Endothelial cell (in vitro differentiated cells): ENCODE measurements at places on chromosomes 11 and 22. TPM values are rescaled to one million over a fixed set of nuclear protein-coding genes. Genes with fewer than 3 reads are reported as not detected.
A peak's percentile ranks its signal among the peaks of the same experiment; 100 is the strongest.

DNA sequence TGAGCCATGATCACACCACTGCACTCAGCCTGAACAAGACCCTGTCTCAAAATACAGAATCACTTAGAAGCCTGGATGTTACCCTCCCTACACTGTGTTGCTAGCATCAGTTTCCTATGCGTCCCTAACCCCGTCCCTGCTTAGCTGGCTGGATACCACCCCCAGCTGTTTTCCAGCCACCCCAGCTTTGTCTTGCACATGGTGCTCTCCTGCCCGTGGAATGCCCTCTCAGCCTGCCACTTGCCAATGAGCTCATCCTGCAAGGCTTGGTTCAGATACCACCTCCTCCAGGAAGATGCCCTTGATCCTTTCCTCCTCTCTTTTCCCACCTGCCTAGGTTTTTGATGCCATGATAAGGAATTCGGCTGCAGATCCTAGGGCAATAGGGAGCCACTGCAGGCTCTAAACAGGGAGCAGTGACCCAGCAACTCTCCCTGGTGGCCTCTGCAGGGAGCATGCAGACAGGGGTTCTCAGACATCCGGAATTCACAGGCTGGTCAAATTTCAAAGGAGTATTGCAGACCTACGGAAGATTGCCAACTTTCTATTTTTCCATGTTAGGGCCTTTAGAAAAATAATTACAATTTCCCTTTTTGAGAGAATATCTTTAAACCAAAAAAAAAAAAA is 52.7 kb upstream of the WNT7B start:
- no peak for DNase-seq

DNA sequence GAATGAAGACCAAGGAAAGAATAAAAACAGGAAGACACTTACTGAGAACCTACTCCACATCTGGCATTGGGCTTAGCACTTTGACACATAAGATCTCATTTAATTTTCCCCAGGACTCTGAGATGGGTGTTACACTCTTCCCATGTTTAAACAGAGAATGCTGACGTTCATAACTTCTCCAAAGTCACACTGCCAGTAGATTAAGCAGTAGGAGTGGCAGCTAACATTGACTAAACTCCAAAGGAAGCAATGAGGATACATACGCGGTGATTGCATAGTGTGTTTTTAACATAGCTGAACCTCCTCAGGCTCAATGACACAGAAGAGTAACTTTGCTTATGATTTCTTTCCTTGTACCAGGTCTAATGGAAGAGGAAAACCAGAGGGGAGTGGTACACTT is 14.5 kb upstream of the OR10V1 start:
- DNase-seq = no peak

Gene ALDH3B2
- total RNA-seq = 0.72 TPM

DNA sequence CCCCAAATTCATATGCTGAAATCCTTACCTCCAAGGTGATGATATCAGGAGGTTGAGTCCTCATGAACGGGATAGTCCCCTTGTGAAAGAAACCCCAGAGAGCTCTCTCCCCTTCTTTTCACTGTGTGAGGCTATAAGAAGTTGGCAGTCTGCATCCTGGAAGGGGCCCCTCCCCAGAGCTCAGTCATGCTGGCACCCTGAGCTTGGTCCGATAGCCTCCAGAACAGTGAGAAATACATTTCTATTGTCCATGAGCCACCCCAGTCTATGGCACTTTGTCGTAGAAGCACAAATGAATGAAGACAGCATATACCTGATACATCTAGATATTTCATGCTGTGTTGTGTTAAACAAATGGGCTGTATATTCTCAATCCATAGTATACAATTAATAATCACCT is 81.1 kb upstream of the CRTAM start:
- DNase-seq = no peak

DNA sequence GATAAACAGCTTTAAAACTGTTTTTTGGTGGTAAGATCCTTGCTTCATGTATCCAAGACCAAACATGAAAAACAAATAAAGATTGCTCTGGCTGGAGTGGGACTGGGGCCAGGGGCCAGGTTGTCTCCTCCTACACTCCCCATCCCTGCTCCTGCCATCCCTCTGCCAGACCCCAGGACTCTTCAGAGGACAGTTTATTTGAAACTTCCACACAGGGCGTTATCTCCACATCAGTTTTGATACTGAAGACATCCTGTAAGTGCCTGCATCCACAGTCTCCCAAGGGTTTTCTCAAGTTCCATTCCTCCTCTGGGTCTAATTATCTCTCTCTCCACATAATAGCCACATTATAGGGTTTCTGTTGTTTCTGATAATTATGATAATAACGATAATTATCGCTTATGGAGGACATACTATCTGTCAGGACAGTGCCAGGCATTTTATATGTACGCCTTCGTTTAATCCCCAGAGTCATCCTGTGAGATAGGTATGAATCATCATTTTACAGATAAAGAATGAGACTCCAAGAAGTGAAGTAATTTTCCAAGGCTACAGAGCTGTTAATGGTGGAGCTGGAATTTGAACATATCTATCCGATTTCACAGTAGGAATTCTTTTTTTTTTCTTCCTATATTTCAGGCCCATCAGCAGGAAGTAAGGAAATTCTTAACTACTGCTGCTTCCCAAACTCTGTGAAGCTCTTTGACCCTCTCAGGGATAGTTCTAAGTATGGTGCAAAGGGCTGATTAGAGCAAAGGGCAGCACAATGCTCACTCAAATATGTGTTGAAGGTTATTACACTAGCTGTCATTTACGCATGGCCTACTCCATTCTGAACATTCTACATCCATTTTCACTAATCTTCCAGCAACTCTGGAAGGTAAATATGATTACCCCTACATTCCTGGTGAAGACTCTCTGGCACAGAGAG is 488.0 kb upstream of the CCDC90B start:
- DNase-seq = no peak

DNA sequence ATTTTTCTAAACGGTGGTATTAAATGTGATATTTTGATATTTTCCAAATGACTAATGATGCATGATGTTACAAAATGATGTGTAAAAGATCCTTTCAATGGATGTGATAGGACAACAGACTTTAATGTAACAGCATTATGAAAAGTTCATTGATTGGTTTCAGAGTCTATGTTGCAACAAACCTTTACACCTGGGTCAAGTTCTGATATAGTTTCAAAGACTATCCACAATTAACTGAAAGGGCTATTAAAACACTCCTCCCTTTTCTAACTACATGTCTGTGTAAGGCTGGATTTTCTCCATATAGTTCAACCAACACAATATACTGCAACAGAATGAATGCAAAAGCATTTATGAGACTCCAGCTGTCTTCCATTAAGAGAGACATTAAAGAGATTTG is 35.7 kb downstream of the SMCO4 start:
- DNase-seq = no peak

Gene PGM2L1
- 51.3 TPM for total RNA-seq

Gene PKP3
- total RNA-seq = 0.49 TPM

- DNase-seq = no peak
Observed at GRCh38 chr11:115739146-115739545, 234.9 kb upstream of the CADM1 start.

DNA sequence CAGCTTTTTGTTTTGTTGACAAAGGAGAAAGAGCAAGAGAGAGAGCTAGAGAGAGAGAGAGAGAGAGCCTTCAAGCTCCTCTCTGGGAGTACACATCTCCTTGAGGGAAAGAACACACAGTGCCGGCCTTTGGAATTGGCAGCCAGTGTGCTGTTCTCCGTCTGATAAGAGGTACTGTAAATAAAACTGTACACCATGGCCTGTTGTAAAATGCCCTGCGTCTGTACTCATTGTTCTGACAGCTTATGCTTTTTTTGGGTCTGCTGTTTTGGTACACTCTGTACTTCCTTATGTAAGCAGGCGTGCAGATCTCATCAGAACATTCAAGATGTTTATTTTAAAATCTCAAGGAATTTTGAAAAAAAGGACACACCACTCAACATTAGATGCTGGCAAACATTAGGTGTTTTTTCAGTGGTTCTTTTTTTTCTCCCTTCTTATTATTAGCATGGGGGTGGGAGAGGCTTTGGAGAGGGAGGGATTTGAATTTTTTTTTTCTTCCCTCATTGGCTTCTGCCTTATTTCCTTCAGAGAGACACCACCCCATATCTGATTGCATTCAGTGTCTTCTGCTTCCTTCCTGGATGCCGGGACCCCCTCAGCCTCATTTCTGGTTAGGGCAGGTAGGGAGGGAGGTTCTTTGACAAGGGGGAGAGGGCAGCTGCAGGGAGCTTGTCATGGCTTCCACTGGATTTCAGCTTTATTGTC is 116.8 kb upstream of the NNMT start:
- DNase-seq = no peak

Gene OR51B5
- total RNA-seq = 0.82 TPM

Gene C22orf42
- not detected for total RNA-seq

GRCh38 chr11:102234779-102235439 is 82.4 kb upstream of the BIRC3 start:
- no peak for DNase-seq

Gene CD3D
- not detected for total RNA-seq

GRCh38 chr11:122863704-122864326 is 18.7 kb upstream of the JHY start:
- peak; percentile 47 for DNase-seq

GRCh38 chr11:15704064-15704463 is 589.3 kb downstream of the INSC start:
- no peak for DNase-seq

- DNase-seq = no peak
Observed at GRCh38 chr11:57598831-57599155, 1.3 kb downstream of the SERPING1 start.

DNA sequence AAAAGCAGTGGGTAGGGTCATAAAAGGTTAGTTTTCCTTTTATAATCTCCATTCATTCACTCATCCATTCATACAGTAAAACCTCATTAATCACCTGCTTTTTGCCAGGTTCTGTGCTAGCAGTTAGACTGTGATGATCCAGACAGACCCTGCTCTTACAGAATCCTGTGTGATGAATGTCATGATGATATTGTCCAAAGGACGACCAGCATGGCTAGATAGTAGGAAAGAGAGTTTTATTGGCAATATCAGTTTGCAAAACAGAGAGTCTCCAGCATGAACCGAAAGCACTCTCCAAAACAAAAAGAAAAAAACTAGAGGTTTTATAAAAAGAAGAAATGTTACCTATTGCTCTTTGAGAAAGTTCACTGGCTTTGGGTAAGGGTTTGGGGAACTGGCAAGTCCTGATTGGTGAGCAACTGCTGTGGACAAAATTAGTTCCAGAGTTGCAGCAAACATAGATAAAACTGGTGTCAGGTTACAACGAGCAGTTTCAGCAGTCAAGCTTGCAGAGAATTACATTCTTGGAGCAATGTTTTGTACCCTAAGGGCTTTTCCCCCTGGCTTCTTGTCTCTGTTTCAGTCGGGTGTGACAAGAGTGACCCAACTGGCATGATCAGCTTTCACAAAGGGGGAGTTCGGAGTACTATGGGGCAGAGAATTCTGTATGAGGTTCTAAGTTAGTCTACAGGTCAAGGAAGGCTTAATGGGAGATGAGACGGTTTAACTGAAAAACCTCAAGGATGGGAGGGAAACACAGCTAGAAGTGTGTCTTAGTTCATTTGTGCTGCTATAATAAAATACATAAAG is 58.3 kb downstream of the HSD17B12 start:
- DNase-seq = no peak

DNA sequence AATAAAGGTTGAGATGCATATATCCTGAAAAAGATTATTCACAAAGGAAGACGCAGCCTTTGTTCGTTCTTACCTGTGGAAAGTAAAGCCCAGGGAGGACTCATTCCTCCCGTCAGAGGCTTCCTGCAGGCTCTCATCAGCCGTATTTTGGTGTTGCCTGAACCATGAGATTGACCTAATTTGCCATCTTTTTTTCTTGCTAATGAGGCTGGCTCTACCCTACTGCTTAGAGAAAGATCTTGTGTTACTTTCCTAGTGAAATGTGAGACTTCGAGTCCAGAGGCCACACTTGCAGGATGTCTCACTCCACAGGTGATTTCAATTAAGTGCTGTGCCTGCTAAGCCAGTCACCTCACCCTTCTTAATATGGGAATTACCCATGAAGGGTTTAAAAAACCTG is 269.9 kb downstream of the NTM start:
- DNase-seq = no peak

Gene SERPING1
- 347 TPM for total RNA-seq

Gene CERK
- total RNA-seq = 57.7 TPM

Gene RAG2
- not detected for total RNA-seq

DNA sequence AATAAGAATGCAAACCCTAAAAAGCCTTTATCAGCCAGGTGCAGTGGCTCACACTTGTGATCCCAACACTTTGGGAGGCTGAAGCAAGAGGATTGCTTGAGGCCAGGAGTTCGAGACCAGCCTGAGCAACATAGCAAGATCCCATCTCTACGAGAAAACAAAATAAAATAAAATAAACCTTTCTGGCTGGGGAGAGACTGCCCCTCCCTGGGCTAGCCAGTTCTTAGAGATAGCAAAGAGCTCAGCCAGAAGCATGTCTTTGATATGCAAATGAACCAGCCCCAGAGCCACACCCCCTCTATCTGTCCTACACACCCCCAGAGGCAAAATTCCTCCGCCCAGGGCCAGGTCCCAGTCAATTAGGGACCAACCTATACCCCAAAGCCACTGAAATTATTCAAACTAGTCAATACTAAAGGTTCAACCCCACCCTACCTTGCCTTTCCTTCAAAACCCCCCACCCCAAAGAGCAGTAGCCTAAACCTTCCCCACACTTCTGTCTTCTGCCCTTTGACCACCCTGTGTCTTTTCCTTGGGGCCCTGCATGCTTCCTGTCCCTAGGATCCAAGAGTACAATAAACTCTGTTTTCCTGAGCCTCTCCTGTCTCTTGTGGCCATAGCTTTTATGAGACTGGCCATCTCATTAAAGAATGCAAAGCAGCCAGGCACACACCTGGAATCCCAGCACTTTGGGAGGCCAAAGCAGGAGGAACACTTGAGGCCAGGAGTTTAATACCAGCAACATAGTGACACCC is 37.3 kb upstream of the CXCR5 start:
- no peak for DNase-seq

- DNase-seq = no peak
Observed at GRCh38 chr11:20844630-20845029, 175.2 kb downstream of the NELL1 start.

Gene NRXN2
- total RNA-seq = 11.5 TPM

DNA sequence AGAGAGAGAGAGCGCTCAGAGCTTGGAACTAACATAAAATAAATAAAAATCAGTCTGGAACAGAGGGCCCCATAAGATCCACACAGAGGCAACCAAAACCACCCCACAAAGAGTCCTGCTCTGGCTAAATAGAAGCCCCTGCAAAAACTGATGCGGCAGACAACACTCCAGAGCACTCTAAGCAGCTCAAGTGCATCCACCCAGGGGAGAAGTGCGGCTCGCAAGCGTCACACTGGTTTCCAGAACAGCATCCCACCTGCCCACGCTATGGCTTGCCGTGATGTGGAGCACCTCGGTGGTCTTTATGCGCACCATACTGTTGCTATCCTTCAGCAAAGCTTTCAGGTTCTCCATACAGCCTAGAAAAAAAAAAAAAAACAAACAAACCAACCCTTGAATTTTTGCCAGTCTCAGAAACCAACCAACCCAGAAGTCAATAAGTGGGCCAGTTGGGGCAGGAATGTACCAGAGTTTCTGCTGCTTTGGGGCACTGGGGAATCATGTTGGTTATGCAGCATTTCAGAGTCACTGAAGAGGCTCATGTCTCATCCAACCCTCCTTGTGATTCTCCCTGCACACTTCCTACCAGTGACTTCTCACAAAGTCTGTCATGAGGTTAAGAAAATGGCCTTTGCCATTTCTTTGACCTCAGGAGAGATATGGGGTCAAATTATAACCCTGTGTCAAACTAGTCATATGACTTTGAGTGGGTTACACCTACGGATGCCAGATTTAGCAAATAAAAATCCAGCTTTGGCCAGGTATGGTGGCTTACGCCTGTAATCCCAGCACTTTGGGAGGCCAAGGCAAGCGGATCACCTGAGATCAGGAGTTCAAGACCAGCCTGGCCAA is 3.0 kb downstream of the RSPH14 start:
- no peak for DNase-seq
